ENCODE measurements at places on chromosomes 5 and 9.

- DNase-seq: no peak
Observed at GRCh38 chr5:72681781-72682180, 134.7 kb upstream of the TNPO1 start.

DNA sequence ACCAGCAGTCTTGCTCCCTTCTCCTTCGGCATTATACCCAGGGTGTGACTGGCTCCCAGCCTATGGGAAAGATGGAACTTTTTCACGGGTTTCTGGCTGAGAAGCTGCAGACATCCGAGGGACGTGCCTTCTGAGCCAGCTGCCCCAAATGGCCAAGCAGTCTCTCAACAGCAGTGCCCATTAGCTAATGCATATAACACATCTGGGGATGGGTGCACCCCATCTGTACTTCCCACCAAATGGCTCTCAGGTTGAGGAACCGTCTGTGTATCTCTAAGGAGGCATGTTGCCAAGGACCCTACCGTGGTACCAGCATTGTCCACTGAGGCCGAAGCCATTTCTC lies 25.0 kb downstream of the C5orf15 start:
- DNase-seq: no peak

DNA sequence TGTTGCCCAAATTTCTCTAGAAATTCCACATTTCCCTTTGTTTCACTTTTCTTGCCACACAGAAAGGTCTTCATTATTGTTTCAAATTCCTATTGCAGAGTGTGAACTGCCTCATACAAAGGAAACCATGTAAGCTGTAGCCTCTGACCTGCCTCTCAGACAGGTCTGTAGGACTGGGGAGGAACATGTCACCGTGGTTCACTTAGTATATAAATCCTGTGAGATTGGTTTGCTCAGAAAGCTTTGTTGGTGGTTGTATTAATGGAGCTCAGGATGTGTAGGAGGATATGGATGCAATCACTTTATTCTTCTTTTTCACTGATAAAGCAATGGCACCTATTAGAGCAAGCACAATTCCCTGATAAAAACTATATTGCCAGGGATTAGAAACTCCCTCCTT lies 4.2 kb downstream of the SGCD start:
- no peak for DNase-seq

- DNase-seq: no peak
Observed at GRCh38 chr5:41788941-41789368, 81.3 kb downstream of the OXCT1 start.

DNA sequence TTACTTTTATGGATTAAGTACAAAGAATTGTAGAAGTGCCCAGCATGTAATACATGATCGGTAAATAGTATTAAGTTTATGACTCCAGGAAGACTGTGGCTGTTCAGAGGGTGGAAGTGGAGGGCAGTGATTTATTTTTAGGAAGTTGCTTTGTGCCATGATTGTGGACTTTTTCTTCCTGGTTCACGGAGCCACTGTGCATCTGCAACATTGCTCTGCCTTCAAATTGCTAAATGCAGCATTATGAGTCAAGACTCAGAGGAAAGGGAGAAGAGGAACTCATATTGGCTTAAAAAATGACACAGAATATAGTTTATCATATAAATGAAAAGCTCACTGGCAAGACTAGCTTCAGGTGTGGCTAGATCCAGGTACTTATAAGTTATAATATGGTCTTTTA lies 301.5 kb downstream of the KCTD16 start:
- DNase-seq: no peak

DNA sequence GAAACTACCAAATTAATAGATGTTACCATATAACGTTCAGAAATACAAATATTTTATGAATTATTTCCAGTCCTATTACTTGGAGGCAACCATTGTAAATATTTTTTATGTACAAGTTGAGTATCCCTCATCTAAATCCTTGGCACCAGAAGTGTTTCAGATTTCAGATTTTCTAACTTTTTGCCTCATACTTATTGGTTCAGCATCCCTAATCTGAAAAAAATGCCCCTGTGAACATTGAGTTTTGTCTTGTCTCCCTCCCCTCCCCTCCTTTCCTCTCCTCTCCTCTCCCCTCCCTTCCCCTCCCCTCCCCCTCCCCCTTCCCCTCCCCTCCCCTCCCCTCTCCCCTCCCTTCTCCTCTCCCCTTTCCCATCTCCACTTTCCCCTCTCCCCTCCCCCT lies 40.6 kb downstream of the UBAP1 start:
- no peak for DNase-seq

DNA sequence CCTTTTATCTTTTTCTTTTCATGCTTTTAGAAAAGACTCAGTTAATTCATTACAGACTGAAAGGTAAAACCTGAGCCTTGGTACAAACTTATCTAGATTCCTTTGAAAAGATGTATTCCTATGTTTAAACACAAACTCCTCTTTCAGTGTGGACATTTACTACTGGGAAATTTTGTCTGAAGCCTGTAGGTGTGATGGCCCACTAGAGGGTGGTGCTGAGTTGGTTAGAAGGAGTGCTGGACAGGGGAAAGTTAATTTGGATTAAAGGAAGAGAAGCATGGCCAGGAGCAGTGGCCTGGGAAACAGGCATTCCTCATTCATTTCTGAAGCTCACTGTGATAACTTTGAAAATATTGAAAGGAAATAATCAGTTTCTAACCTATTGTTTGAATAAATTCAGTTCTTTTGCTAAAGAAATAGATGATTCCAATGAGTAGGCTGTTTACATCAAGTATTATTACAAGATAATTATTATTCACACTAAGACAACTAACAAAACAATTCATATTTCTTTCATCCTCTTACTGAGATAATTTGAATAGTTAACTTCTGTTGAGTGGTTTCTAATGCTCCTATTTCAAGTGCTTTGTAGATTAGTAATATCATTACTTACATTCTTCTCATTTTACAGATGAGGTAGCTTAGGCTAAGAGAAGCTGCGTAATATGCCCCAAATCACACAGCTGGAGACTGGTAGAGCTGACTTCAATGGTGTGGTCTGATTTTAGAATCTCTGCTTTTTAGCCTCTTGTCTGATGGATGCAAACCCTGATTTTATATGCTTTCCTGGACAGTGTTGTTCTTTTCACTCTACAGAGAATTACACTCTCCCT lies 150.9 kb downstream of the ADGRV1 start:
- DNase-seq: no peak

- no peak for DNase-seq
Observed at GRCh38 chr9:5931657-5932056, 41.0 kb downstream of the MLANA start.

DNA sequence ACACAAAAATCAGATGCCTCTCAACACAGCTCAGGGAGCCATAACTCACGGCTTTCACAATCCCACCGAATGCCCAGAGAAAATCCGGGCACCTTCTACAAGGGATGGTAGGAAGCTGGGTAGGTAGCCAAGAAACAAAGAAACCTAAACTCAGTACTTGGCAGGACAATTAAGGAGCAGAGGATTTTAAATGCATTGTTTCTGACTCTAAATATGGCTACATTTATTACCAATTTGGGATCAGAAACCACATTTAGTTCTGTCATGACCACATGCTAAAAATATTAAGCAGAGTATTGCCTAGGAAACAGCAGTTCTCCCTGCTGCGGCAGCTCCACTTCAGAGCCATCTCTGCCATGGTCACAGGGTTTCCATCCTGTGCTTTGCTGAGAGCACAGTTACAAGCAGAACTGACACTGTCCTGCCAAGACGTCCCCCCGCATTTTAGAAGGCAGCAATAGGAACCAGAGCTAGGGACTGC lies 57.5 kb downstream of the SIL1 start:
- no peak for DNase-seq

- DNase-seq: no peak
Observed at GRCh38 chr9:82489201-82489821, 500.7 kb downstream of the SPATA31D1 start.

- no peak for DNase-seq
Observed at GRCh38 chr5:50863534-50864170, 197.2 kb downstream of the PARP8 start.

DNA sequence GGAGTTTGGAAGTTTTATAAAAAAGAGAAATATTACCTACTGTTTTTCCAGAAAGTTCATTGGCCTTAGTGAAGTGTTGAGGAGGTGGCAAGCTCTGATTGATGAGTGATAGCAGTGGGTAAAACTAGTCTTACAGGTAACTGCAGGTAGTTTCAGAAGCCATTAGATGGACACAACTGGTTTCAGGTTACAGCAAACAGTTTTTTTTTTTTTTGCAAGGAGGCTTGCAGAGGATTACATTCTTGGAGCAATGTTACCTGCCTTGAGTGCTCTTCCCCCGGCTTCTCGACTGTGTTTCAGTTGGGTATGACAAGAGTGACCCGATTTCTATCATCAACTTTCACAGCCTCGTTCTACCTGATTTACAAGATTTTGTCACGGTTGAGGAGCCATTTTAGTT lies 333.4 kb downstream of the YTHDC2 start:
- DNase-seq: no peak

- DNase-seq: no peak
Observed at GRCh38 chr5:99037668-99038067, 108.9 kb upstream of the CHD1 start.

- no peak for DNase-seq
Observed at GRCh38 chr5:7419846-7420245, 23.9 kb downstream of the ADCY2 start.

- DNase-seq: peak; percentile 84
Observed at GRCh38 chr5:22053195-22053594, 799.9 kb downstream of the CDH12 start.

GRCh38 chr5:1636981-1637638 lies 113.3 kb upstream of the LPCAT1 start:
- no peak for DNase-seq

DNA sequence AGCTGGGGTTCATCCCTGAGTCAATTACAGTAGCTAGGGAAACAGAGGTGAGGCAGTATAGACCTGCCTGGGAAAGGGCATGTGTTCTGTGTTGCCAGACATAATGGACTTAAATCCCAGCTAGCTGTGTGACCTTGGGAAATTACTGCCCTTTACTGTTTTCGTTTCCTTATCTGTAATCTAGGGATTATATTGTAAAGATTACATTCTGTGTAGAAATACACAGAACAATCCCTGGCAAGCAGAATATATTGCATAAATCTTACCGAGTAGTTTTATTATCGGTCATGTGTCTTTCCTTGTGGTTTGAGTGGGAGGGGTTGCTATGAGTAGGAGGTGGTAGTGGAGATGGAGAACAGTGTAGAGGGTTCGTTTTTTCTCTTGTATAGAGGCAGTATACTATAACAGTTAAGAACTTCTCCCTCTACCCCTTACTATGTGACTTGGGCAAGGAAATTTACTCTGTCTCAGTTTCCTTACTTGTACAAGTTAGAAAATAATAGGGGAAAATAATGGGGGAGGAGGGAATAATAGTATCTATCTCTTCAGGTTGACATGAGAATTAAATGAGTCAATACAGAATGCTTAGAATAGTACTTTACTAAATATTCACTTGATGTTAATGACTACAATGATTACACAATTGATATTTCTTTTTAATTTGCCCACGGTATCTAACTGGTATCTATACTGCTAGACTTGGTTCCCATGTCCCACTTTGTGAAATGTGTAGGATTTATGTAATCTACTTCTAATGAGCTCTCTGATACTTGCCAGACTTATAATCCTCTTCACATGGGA lies 7.1 kb upstream of the DMXL1 start:
- DNase-seq: no peak

DNA sequence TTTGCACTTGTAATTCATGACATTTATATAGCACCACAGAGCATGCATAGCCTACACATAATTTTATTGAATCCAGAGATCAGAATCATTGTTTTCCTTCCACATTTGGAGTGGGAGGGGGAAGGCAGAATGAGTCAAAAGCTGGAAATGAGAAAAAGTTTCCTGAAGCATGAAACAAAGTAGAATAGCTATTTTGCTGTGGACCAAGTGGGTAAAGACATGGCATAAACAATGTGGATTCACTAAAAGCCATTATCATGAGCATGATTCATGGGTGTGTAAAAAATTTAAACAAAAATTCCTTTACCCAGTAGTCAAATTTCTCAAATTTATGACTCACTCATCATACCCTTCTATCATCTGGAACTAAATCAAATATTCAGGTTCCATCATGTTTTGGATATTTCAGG lies 97.9 kb downstream of the YIPF5 start:
- DNase-seq: no peak

DNA sequence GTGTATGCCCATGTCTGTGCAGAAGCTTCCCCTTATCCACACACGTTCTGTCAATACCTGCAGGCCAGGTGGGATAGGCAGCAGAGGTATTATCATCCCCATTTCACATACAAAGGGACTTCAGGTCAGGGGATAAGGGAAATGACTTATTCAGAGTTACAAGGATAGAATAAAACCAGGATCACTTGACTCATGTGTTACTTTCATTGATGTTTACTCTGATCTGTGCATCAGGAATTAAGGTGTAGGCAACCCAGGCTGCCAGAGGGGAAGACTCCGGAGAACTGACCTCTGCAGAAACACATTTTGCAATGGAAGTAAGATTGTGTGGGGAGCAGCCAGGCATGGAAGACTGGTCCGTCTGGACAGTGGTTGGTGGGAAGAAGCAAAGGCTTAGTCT lies 74.2 kb upstream of the FSTL4 start:
- no peak for DNase-seq

GRCh38 chr5:6402939-6403338 lies 24.6 kb upstream of the MED10 start:
- no peak for DNase-seq

DNA sequence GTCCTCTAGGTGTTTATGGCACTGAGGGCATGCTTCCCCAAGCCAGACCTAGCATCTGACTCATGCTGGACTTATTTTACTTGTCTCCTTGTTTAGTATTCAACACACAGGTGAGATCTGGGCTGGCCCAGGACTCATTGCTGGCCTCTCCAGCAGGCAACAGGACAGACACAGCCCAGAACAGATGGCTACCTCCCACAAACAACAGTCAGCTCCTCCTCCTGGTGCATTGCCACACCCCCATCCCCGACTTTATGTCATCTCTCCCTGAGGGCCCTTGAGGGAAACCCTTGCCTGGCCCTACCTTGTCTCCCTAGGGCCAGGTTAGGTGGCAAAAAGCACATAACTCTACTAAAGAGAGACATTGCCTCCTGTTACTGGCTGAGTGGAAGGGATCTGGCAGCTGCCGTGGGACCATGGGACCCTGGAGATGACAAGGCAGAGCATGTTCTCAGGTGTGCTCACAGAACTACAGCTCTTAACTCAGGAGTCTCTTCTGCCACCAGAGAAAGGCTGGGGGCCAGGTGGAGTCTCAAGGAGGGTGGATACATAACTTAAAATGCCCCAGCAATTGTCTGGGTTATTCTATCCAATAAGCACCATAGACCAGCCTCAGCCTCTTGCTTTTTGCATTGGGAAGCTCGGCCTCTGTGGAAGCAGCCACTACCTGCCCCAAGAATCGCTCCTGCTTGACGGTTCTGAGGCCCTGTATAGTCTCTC lies 2.3 kb downstream of the ACSL6 start:
- no peak for DNase-seq

Data from NCI-H1417 treated with DMSO at 0.1 percent for 48 hours (cell line).